Mucosa of descending colon (tissue), 3 donors: ENCODE measurements at places on chromosomes 3 and 15.

GRCh38 chr3:12556314-12556689 is 585 bp upstream of the MKRN2 start:
- DNase-seq, result no peak

GRCh38 chr15:88878720-88879184 is 16.6 kb downstream of the HAPLN3 start:
- peak; percentile 60 for DNase-seq

- peak; percentile 64 for DNase-seq
These were observed 1.2 kb downstream of the LHFPL4 start for GRCh38 chr3:9552252-9552999.

DNA sequence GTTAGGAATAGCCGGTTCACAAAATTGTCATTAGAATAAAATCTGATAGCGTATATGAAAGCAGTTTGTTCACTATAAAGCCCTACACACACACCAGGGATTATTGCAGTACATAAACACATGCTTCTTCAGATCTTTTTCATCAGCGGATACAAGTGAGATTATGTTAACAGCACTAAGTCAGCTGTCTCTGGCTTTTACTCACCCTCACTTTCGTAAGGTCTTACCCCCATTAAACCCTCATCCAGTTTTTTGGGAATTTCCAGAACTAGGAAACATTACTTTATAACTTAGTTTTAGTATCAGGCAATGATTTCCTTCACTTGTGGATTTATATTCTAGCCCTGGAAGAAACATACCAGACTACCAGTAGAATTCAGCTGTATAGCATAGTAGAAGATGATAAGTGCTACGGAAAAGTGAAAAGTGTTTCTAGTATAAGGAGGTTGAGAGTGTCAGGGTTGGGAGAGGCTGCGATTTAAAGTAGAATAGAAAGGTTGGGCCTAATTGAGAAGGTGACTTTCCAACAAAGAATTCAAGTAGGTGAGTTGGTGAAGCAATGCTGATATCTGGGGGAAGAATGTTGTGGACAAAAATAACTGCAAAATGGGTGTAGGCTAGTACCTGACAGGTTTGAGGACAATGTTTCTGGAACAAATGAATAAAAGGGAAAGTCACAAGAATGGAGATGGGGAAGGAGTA is 22.7 kb downstream of the TMEM207 start:
- no peak for DNase-seq

DNA sequence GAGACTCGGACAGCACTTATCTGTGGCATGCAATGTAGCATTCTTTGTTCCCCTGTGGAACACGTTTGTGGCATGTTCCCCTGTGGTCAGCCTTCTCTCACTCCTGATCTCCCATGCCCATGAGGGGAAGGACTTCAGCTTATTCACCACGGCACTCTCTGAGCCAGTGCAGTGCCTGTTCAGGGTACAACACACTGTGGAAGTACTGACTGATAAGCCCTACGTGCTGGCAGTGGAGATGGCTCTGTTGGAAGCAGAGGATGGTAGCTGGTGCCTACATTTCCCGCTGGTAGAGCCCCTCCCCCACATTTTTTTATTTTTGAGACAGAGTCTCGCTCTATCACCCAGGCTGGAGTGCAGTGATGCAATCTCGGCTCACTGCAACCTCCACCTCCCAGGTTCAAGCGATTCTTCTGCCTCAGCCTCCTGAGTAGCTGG is 43.5 kb upstream of the ETV5 start:
- DNase-seq, result no peak

DNA sequence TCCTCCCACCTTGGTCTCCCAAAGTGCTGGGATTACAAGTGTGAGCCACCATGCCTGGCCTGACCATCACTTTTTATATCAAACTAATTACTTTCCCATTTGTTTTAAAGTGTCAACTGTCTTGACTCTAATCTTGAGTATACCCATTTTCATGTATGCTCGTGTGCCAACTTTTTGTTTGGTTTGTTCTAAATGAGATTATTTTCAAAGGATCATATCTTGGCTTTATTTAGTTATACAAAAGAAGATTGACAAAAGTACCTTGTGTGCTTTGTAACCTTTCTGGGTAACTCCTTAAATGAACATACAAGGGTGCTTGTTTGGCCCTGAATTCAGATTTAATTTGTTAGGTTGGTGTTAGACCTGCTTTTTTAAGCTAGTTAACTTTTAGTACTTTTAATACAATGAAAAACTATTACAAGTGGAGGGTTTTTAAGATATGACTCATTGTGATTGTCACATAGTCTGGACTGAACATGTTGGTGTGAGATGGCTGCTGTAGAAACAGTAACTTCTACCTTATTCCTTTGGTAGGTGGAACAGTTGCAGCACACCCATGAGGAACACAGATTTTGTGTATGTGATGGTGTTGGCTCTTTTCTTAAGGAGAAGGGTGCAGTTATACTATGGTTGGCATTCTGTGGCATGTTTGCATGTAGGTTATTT is 10.7 kb downstream of the KIF23 start:
- no peak for DNase-seq

GRCh38 chr15:35834866-35835265 is 288.9 kb upstream of the DPH6 start:
- no peak for DNase-seq

DNA sequence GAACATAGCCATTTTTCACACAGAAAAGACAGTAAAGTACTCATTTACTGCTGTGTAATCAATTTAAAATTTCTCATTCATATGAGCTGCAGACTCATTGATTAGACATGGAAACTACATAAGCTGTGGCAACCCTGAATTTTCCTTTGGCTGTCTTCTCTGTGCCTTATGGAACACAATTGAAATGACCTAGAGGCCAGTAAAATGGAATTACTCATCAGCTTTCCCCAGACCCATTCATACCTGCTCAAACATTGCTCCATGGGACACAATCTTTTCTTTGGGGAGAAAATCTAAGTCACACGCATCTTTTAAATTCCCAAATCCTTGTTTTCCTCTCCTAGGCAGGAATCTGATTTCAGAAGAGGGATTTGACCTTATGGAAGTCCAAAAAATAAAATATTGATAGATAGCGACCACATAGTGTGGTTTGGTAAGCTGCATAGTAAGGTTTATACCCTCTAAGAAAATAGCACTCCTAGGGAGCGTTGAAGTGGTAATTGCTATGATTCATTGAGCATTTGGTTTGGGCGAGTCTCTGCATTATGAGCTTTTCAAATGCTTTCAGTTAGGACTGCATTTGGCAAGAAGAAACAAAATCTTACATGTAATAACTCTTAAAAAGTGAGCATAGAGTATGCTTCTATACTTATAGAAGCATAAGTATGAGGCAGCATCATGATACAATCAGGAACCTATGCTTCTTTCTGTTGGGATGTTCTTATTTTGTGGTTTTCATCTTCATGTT is 243.4 kb upstream of the GADL1 start:
- DNase-seq, result no peak

- no peak for DNase-seq
These were observed 291.6 kb upstream of the CBLB start for GRCh38 chr3:106160396-106160795.

DNA sequence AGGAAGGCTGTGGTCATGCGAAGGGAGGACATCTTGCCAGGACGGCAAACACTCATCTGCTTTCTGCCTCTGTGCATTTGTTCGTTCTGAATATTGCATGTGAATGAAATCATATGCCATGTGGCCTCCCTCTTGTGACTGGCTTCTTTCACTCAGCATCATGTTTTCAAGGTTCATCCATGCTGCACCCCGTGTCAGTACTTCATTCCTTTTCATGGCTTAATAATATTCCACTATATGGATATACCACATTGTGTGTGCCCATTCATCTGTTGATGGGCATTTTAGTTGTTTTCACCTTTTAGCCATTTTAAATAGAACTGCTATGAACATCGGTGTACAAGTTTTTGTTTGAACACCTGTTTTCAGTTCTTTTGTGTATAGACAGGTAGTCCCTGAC is 118.7 kb downstream of the GABRG3 start:
- no peak for DNase-seq

GRCh38 chr3:88779482-88779881 is 327.9 kb upstream of the EPHA3 start:
- DNase-seq, result no peak

DNA sequence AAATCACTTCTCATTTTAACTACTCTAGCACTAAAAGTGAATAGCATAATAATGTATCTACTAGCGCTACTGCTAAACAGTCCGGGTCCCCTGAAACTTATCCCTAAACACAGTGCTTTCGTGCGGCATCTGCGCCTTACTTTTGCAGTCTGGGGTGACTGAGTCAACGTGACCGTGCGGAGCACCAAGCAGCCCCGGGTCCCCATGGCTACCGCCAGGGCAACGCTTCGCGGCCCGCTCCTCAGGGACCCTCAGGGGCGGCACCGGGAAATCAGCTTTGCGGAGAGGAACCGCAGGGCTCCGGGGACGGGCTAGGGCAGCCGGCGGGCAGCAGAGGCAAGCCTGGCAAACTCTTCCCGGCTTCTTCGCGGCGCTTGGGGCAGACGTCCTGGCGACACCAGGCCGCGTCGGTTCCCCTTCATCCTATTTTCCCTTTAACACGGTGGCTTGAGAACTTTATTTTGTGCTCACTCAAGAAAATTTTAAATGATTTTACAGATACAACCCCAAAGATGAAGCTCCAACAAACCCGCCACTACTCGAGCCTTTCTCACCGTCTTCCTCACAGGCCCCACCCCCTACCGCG is 757 bp upstream of the DIPK2A start:
- peak; percentile 74 for DNase-seq

DNA sequence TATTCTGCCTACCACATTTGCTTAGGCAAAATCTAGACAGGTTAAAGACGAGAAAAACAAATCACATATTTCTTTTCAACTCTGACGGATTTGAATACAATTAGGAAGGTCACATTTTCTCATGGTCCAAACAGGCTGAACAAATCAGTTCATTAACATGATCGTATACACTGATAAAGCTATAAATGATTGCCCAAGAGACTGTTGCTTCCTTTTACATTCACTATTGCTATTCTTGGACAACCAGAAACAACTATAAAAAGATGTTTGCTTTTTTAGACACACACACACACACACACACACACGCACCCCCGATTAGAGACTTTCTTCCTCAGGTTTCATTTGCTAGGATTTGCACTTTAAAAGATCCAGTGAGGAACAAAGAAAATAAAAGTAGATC is 122.3 kb upstream of the BHLHE40 start:
- DNase-seq, result no peak
